Fibroblast of skin of scalp (primary cell): ENCODE measurements at places on chromosomes 13 and 19.
A peak's percentile ranks its signal among the peaks of the same experiment; 100 is the strongest.

GRCh38 chr19:34644991-34645461 lies 31.9 kb downstream of the SCGB2B2 start:
- DNase-seq: no peak

DNA sequence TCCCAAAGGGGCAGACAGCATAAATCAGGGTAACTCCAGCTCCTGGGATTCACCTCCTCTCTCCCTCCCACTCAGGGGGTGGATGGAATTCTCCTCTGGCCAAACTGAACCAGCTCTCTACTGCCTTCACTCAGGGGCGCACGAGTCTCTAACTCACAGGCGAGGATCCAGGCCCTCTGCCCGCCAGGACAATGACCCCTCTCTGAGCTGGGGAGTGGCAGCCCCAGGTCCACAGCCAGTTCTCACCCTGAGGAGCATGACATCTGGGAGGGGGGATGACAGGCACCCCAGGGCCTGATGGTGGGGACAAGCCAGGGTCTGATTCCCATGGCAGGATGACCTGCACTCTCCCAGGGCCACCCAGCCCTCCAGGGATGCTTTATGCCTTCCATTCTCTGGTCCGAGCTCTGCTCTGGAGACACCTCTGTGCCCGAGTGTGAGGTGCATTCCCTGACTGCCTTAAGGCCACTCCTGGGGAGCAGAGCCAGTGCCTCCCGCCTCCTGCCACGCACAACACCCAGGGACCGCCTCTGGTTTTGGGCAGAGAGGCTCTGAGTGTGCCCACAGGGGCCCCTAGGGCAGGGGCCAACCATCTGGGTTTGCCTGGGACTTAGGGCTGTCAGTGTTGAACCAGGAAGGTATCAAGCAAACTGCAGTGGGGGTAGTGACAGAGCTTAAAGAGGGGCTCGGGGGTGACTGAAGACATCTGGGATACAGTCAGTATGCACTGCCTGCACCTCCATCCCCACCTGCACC lies 66.2 kb downstream of the GNG7 start:
- no peak for DNase-seq

GRCh38 chr13:42762251-42762650 lies 19.1 kb upstream of the FAM216B start:
- no peak for DNase-seq

- no peak for DNase-seq
These were observed 19.9 kb upstream of the ACOD1 start for GRCh38 chr13:76928456-76928855.

DNA sequence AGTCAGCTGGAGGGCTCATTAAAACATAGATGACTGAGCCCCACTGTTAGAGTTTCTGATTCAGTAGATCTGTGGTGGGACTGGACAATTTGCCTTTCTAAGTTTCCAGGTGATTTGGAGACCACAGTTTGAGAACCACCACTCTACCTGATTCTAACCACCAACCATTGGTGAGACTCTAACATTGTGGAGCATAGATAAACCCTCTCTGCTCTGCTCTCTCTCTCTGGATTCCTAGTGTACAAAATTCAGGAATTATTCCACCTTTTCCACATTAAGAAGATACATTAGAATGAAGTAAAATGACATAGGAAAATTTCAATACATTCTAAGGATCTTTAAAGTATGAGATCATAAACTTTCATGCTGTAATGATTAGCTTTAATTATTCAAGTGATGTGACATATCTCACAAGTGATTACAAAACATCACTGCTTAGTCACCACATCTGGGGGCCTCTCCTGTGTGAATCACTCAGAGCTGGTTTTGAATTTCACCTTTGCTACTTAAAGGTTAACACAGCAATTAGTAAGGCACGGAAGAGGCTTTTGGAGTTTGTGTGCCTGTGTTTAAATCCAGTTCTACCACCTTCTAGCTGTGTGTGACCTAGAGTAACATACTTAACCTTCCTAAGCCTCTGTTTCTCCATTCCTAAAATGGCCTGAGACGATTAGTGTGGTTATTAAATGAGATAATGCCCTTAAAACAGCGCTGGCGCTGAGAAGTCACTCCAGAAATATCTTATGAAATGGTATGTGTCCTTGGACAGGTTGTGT lies 78.5 kb upstream of the NBEA start:
- peak; percentile 65 for DNase-seq

DNA sequence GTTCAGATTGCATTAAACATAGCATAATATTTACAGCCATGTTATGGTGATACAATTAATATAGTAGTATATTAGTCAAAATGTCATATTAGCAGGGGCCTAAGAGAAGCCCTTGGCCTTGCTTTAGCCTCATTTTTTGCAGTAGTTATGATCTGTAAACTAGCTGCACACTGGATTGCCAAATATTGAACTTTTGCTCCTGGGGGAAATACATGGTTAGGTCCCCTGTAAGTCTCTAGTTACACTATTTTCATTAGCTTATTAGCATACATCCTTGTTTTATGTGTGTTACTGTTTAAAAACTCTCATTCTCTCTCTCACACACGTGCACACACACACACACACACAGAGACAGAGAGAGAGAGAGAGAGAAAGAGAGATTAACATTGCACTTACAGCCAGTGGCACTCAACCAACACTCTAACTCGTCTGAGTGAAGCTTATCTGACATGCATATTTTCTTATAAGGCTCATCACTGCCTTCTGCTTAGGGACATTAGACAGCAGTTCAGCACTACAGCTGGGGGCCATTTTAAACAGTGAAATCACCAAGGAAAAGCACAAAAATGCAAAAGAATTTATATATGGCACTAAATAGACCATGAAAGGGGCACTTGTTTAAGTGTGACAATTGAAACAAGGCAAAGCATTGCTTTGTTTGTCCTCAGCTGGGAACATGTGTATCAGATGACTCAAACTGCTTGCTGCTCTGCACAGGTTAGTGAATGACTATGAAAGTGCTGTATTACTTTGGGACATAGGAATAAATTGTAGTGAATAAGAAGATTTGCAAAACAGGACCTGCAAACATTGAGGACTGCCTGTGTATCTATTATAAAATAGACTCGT lies 278.7 kb downstream of the GPC6 start:
- peak; percentile 36 for DNase-seq

- DNase-seq: no peak
These were observed 580 bp downstream of the AP2A1 start for GRCh38 chr19:49767381-49767780.

DNA sequence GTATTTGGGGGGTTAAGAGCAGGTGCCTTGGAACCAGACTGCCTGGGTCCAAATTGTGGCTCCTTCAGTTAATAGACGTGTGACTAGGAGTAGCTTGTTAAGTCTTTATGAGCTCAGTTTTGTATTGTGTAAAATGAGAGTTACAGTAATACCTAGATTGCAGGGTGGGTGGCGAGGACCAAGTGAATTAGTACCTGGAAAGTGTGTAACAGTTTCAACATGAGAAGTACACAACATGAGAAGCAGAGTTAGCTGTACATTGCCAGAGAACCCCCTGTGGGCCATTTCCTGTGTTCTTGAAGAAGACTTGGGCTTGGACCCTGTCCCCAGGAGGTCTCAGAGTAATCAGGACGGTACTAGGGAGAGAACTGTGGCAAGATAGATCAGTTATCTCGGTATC lies 36.8 kb downstream of the PPP2R1A start:
- DNase-seq: no peak

GRCh38 chr19:49684983-49685553 lies 4.3 kb upstream of the ADM5 start:
- no peak for DNase-seq

DNA sequence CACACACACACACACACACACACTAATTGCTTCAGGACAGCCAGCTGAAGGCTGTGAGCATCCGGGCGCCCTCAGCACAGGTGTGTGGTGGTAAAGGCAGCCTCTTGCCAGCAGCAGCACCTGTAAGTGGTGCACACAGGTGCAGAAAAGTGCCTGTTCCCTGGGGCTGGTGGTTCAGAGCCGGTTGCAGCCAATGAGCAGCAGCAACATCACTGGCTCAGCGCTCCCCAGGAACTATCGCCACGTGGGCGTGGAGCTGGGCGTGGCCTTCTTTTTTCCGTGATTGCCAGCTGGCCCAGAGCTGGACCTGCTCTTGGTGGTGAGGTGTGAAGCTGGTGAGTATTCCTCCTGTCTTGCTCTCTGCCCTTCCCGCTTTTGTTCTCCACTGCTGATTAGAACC lies at the start of gene NLRP5:
Gene NLRP5 (plus strand): TSS at position 289 of the 400 bp plus-strand sequence.
- DNase-seq: no peak

DNA sequence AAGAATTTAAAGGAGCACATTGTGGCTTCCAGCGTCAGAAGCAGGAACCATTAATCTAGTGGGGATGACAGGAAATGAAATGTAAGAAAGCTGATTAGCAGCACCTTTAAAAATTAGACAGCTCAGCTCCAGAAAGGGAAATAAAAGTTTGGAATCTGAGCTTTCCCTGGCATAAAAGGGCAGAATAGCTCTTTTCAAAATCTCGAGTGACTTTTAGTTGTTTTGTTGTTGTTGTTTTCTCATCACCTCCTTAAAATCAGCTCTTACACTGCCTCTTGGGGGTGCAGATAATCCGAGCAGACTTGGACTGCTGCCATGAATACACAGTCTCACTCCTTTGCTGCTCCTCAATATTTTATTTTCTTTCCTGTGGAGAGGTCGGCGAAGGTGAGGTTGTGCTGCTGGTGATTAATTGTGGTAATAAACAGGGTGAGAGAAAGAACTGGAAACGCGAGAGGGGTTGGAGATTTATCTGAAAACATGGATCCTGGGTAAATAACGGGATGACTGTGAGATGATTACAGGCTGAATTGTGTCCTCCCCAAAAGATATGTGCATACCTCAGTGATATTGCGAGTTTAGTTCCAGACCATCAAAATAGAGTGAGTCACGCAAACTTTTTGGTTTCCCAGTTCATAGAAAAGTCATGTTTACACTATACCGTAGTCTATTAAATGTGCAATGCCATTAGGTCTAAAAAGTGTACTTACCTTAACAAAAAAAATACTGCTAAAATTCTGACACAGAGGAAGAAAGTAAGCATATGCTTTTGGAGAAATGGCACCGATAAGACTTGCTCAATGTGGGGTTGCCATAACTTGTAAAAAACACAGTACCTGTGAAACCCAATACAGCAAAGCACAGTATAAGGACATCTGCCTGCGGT lies 787.7 kb downstream of the UQCRFS1 start:
- peak; percentile 19 for DNase-seq

GRCh38 chr13:49995625-49996101 lies 1.2 kb upstream of the TRIM13 start:
- DNase-seq: no peak

- peak; percentile 82 for DNase-seq
These were observed 9.5 kb upstream of the INSL3 start for GRCh38 chr19:17830567-17831418.
